Hematopoietic multipotent progenitor cell treated with erythropoietin and hydrocortisone succinate and interleukin-3 and kit ligand, for 8 days (in vitro differentiated cells): ENCODE measurements at places on chromosomes 11 and 22.

- no peak for DNase-seq
Observed at GRCh38 chr11:12642806-12643428, 31.3 kb upstream of the TEAD1 start.

DNA sequence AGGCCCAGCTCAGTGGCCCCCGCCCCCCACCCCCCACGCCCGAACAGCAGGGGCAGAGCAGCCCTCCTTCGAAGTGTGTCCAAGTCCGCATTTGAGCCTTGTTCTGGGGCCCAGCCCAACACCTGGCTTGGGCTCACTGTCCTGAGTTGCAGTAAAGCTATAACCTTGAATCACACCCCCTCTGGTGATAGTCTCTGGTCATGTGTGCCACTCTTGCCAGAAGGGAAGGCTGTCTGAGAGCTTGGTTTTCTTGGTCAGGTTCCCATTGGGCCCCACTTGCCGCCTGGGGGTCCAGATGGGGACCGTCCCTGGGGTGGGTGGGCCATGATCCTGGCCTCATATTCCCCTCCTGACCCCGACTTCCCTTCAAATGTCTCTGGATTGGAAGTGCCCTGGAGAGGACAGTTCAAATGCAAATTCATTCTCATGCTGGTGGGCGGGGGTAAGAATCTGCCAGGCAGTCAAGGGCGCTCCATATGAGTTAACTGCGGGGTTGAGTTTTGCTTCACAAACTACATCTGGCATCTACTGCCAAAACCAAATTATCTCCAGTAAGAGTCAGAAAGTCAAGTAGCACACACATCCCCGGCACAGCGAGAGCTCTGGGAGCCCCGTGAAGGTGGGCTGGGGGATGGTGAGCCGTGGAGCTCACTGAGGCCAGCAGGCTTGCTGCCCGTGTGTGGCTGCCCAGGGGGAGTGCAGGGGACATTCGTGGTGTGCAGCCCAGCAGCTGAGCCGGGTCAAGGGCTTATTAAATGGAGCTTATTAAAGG lies 35.7 kb downstream of the B3GAT1 start:
- DNase-seq = no peak

- no peak for DNase-seq
Observed at GRCh38 chr11:35937111-35937510, 6.8 kb upstream of the LDLRAD3 start.

DNA sequence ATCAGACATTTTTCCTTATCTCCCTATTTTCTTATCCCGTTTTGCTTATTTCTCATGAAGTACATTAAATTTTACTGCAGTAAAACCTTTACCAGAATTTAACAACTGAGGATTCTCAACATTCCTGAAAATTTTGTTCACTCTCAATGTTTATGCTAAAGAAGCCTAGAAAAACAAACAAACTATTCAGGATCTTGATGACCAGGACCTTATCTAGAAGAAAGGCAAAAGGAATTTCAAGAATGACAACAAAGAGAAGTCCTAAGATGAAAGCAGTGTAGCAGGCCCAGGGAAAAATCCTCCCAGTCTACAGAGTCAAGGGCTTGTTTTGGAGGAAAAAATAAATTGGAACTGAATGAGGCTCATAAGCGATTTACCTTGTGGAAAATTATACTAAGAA lies 283.3 kb upstream of the ARHGAP42 start:
- no peak for DNase-seq

DNA sequence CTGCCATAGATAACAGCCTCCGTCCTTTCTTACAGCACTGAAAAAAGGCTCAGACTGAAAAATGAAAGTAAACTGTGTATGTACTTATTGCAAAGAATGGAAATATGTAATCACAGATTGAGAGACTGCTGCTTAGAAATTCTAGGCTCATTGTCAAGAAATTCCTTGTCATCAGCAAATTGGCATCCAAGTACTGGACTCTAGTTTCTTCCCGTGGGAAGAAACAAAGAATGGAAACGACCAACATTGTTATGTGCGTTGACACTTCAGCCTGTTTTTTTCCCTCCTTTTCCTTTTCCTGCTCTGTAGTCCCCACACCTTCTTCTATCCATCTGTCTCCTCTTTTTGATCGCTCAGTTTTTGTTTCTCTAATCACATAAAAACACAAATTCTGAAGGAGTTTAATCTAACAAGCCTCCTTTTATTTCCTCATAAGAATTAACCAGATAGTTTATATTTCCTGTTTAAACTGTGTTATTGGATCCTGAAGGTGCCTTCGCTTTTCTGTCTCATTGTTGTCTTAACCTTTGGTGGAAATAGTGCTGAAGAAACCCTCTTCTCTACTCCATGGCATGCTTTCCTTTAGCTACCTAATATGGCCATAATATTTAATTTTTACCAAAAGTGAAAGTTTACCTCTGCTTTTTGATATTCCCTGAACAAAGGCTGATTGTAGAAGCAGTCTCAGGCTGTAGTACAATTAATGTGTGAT lies 20.0 kb upstream of the CASP12 start:
- DNase-seq = no peak

- DNase-seq = no peak
Observed at GRCh38 chr22:29722587-29722986, 2.8 kb downstream of the CABP7 start.

GRCh38 chr22:37455896-37456295 lies 28.6 kb upstream of the ELFN2 start:
- DNase-seq = no peak

- no peak for DNase-seq
Observed at GRCh38 chr11:94751218-94751609, 16.9 kb upstream of the AMOTL1 start.

DNA sequence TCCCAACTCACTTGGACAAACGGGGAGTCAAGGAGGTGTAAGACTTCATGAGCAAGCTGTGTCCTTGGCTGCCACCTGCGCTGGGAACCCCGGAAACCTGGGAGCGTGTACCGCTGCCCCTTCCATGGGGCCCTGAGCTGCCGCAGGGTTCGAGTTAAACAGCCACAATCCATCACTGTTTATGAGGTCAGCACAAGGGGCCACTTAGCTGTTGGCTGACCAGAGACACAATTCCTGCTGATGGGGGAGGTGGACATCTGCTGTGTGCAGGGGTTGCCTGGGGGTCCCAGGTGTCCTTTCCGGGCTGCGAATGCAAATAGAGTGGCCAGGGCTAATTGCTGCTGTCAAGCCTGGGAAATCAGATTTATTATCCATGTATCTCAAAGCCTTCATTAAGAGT lies 549.3 kb downstream of the BRD1 start:
- no peak for DNase-seq

DNA sequence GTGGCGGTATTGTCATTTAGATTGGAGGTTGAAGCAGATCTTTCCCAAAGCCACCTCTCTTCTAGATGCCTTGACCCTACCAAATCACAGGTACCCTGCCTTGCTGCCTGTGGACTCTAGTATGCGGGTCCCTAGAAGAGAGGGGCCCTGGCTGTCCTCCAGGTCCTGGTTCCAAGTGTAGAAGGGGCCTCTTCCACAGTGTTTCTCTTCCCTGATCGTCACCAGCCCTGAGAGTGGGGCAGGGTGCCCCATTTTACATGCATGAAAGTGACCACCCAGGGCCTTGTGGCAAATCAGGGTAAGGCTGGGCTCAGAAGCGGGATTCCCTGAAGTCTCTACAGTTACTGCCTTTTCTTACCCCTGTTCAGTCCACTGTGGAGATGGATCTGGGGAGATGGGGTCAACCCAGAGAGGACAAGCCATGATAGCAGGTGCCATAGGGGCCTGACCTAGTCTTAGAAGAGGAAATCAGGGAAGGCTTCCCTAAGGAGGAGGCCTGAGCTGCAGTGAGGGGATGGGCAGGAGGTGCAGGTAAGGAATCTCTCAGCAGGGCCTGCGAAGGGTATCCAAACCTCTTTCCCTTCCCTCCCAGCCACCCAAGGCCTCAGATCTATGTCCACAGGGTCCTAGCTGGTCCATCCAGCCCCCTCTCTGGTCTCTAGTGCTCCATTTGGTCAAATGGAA lies 1.2 kb upstream of the LRRC32 start:
- DNase-seq = no peak

- no peak for DNase-seq
Observed at GRCh38 chr22:44032126-44032730, 8.1 kb downstream of the PARVB start.

GRCh38 chr11:64020976-64021756 lies 14.6 kb upstream of the FLRT1 start:
- no peak for DNase-seq

- DNase-seq = no peak
Observed at GRCh38 chr11:73313652-73314051, 5.6 kb downstream of the ARHGEF17 start.

- DNase-seq = peak; percentile 80
Observed at GRCh38 chr11:34044664-34045485, 6.7 kb upstream of the CAPRIN1 start.

DNA sequence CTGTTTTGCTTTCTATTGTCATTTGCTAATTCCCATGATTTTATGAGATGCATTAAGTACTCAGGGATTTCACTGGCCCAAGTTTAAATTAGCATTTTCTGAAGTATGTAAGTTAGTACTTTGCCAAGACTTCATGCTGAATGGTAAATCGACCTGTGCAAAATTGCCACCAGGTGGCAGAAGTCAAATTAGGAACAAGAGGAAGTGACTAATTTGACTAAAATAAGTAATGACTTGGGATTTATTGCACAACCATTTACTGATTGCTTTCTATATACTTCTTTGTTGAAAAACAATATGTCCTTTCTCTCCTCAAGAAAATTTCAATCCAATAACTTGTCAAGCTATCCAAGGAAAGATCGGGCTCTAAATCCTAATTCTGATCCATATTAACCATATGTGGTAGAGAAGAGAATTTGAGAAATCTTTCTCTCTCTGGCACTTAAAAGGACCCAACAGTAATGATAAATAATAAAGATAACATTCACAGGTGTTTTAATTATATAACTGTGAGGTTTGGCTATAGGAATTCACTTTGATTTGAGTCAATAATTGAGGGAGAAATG lies 253.7 kb upstream of the CHORDC1 start:
- DNase-seq = peak; percentile 38

GRCh38 chr22:23097412-23098229 lies 27.3 kb downstream of the GNAZ start:
- no peak for DNase-seq

GRCh38 chr11:2777386-2777785 lies 77.6 kb upstream of the KCNQ1OT1 start:
- DNase-seq = no peak

- no peak for DNase-seq
Observed at GRCh38 chr22:43447380-43447779, 35.6 kb downstream of the MPPED1 start.

GRCh38 chr11:77966338-77966737 lies 28.1 kb downstream of the INTS4 start:
- DNase-seq = no peak

DNA sequence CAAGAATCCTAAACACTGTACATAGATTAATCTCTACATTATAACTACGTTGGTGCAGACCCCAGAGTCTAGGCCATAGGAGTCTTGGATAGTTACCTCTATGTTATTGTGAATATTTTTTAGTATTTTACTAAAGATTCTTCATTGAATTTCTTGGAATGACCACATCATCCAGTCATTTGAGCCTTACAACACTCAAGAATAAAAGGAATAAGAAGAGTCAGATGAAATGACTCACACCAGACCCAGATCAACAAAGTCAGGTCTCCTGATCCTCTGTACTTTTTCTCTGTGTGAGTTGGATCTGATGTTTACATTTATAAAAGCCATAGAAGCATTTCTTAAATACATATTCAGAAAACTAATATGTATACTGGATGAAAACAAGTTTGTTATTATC lies 179.2 kb upstream of the ARHGAP20 start:
- DNase-seq = no peak
